Activated CD8-positive, alpha-beta T cell treated with anti-CD3 and anti-CD28 coated beads for 36 hours (primary cell): ENCODE measurements at places on chromosomes 13 and 19. TPM values are rescaled to one million over a fixed set of nuclear protein-coding genes. Genes with fewer than 3 reads are reported as not detected.

The DCUN1D2 gene
- total RNA-seq: 14.7 TPM

The LIM2 gene
- 1.4 TPM for total RNA-seq

The SBK3 gene
- total RNA-seq: not detected

The ERF gene
- 60.0 TPM for total RNA-seq

The ZNF761 gene
- total RNA-seq: 14.0 TPM

The CLDN10 gene
- total RNA-seq: not detected

The ZNF324B gene
- 8.2 TPM for total RNA-seq

- no peak for DNase-seq
These were observed 174.3 kb upstream of the NBEA start for GRCh38 chr13:34767778-34768177.

DNA sequence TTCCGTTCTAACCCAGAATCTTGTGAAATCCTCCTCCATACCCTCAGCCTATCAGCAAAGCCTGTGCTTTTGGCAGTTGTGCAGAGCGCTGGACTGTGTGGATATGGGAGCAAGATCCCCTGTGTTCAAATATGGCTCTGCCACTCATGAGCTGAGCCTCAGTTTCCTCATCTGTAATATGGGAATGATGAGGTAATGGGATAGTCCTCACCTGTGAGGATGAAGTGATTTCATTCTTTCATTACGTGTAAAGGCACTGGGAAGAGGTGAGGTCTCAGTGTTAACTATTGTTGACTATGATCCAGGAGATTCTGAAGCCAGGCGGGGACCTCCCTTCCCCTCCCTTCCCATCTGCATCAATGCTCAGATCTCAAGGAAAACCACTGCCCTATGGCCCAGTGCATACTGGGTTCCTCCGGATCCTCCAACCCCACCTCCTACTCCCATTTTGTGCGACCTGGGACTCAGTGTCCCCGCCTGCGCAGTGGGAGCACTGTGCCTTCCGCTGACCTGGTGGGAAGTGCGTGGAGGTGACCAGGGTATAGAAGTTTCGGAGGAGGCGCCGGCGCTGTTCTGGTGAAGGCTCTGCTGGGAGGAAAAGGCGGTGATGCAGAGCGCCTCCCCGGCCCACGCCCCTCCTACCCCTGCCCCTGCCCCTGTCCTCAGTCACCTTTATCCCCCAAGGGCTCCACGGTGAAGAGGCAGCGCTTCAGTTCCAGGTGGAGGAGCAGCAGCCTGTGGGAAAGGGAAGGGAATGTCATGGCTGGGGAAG, 5.0 kb downstream of the FUZ start:
- no peak for DNase-seq

DNA sequence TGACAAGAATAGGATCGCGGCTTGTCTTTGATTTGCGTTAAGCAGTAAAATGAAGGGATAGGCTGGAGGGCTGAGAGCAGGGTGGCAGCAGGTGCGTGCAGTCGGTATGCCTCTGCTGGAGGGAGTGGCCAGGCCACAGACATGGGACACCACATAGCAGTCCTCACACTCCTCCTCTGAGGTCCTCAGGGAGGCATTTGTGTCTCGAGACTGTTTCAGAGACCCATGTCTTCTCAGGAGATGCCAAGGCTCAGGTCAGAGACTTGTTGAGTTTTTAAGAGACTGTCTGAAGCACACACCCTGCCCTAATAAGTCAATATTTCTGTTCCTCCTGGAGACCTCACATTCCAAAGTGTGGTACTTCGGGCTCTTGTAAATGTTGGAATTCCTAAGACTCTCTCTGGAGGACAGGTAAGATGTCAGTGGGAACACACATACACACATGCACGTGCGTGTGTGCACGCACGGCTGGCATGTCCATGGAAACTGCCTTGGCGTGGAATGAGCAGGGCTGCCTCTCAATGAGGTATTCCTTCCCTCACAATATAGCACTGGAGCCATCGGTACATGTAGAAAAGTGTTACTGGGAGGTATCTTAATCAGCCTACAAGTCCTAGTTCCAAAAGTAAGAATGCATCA, 46.4 kb downstream of the COL4A2 start:
- no peak for DNase-seq

DNA sequence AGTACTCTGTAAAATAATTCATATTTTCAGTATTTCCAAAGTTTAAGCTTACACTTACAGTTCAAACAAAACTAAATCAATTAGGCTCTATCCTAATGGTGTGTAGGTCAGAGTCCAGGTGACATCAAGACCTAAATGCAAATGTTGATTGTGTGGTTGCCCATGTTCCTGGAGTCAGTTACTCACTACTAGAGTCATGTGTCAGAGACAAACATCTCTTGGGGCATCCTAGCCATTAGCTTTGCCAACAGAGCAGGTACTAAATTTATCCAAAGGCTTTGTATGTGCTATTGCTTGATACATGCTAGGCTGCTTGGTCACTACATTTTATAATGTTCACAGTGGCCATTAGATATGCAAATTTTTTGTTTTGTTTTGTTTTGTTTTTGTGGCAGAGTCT, 11.7 kb downstream of the SPRY2 start:
- DNase-seq: no peak

DNA sequence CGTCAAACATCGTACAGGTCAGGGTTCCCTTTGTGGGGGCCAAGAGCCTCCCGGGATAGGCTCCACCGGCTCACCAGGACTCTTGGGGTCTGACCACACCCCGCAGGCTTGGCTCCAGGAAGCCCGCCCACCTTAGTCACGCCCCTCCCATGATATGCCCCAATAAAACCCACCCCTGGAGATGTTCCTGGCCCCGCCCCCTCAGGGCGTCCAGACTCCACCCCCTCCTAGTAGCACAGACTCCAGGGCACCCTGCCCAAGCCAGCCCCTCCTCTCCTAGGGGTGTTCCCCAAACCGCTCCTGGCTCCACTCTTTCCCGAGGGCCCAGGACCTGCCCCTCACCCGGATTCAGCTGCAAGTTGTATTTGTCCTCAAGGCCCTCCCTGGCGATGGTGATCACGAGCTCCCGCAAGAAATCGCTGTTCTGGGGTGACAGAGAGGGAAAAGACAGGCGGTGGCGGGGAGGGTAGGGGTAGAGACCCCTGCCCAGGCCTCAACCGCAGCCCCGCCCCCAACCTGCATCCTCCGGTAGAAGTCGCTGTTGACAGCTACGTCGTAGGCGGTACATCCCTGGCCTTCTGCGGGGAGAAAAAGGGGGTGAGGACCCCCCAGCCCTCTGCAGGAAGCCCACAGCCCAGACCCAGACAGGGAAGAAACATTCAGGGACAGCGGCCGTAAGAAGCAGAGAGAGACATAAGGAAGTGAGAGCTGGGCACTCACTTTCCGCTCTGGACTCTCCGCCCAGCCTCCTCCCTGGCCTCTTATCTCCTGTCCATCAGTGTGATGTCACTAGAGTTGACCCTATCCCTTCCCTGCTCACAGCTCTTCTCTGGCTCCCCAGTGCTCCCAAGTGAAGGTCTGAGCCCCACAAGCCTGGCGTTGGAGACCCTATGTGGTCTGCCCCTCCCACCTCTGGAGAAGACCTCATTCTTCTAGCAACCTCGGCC, 3.9 kb downstream of the PIH1D1 start:
- DNase-seq: peak; percentile 71

DNA sequence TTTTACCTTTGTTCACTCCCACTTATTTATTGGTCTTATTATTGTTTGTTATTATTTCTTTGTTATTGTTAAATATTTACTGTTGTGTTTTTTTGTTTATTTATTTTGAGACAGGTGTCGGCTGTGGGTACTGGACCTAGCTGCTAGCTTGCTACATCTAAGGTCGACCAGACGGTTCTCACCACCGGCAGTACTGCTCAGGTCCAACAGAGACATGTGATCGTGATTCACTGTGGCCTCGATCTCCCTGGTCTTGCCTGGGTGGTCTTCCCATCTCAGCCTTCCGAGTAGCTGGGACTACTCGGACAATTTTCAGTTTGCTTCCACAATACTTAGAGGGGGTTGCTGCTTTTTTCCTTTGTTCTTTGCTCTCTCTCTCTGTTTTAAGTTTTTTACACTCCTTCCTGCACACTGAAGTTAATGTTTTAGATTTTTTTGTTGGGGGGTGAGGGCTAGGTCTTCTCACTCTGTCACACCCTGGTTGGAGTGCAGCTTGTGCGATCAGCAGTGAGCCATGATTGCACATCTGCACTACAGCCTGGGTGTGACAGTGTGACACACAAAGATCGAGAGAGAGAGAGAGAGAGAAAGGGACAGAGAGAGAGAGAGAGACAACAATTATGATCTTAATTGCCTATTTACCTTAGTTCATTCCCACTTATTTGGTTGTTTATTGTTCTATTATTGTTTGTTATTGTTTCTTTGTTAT, 1432.4 kb downstream of the UQCRFS1 start:
- DNase-seq: no peak

DNA sequence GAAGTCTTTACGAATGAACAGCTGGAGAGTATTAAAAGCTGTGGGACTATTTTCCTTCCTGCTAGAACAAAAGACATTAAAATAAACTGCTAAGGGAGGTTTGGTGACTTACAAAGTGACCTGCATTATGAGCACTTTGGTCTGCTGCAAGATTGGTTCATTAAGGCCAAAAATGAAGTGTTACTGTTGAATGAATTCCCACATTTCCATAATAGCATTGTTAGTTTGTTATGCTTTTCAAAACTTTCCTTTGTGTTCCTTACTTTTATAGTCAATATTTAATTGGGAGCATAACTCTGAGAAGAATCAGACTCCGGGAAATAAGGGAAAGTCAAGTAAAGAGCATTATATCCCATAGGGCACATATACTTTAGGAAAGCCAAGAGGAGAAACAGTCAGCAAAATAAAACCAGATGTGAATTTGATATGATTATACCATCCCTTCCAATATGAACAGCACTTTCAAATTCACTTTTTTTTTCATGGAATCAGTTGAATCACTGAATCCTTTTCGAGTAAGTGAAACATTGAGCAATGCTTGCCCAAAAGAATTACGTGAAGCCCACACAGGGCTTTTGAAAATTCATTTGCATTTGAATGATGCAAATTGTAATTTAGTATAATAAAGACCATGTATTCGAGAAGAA, 112.6 kb downstream of the KCTD12 start:
- no peak for DNase-seq

DNA sequence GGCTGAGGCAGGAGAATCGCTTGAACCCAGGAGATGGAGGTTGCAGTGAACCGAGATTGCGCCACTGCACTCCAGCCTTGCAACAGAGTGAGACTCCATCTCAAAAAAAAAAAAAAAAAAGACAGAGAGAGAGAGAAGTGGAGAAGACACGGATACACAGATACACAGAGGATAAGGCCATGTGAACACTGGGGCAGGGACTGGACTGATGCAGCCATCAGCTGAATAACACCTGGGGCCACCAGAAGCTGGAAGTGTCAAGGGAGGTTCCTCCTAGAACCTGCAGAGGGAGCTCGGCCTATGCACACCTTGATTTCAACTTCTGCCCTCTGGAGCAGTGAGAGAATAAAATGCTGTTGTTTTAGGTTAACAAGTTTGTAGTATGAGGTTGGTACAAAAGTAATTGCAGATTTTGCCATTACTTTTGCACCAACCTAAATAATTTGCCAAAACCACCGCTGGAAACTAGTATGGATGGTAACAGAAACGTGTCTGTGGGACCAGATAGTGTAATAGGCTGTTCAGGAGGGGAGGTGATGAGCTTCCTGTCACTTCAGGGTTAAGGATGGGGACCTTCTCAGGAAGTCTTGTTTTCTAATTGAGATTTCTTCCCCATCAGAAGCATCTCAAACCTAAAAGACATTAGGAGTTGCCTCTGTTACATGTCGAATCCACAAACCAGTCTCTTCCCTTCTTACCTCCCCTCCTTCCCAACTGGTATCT, 36.4 kb upstream of the IGSF23 start:
- peak; percentile 54 for DNase-seq

DNA sequence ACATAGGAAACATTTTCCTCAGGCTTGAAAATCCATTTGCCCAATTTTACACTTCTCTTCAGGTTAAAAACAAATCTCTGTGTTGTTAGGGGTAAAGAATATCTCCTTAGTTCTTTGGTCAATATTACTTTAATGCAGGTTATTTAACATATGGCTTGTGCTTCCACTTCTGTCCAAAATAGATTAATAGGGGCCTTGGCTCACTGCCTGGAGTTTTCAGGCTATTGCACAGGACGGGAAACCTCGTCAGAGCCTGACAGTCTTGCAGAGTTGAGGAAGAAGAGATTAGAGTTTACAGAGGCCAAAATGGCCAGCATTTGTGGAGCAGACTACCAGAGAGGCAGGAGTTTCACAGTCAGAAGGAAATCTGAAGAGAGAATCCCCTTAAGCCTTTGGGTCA, 863.9 kb upstream of the GPC6 start:
- no peak for DNase-seq

DNA sequence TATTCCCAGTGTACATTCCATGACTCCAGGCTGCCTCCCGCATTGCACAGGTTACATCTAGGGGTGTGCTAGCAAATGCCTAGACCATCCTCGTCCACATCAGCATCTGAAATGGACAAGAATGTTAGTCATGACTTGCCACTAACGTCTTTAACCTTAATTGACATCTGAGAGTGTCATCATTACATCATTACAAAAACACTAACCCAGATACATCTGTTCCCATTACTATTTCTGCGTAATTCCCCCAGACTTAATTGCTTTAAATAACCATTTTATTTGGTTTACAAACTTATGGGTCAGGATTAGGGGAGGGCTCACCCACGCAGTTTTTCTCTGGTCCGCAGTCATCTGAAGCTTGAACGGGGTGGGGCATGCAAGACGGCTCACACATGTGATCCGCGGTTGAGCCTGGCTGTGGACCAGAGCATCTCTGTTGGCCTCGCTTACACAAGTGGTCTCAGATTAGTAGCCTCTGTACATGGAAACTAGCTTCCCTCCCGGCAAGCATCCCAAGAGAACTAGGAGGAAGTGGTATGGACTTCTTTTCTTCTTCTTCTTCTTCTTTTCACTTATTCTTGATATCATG, 15.9 kb downstream of the KL start:
- DNase-seq: no peak

DNA sequence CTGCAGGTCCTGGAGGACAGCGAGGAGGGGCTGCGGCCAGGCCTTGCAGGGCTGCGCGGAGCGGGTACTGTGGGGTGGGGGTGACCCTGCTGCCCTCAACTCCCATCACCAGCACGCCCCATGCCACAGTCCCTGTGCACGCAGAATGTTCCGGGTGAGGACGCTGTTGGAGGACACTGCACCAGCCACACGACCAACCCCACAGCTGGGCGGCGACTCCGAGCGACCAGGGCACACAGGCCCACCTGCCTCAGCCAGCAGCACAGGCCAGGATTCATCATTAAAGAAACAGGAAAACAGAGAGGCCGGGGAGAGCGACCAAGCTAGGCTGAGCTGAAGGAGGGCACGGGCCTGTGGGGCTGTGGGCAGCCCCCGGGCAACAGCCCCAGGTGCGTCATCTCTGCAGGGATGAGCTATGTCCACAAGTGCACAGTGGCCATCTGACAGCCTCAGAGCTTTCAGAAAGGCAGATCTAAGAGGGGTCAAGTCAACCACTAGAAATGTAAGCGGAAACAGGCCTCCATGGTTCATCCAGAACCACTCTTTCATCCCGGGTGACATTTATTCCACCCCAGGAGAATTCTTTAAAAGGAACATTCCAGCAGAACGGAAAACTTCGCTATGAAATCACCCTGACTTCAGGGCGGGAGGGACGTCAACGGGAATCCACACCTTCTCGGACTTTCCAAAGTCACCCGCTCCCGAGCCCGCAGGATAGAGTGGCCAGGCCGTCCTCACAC, 1.5 kb downstream of the GAS6 start:
- no peak for DNase-seq
